Cortex of kidney (tissue), 1 donor: ENCODE measurements at places on chromosomes 7 and 10.

DNA sequence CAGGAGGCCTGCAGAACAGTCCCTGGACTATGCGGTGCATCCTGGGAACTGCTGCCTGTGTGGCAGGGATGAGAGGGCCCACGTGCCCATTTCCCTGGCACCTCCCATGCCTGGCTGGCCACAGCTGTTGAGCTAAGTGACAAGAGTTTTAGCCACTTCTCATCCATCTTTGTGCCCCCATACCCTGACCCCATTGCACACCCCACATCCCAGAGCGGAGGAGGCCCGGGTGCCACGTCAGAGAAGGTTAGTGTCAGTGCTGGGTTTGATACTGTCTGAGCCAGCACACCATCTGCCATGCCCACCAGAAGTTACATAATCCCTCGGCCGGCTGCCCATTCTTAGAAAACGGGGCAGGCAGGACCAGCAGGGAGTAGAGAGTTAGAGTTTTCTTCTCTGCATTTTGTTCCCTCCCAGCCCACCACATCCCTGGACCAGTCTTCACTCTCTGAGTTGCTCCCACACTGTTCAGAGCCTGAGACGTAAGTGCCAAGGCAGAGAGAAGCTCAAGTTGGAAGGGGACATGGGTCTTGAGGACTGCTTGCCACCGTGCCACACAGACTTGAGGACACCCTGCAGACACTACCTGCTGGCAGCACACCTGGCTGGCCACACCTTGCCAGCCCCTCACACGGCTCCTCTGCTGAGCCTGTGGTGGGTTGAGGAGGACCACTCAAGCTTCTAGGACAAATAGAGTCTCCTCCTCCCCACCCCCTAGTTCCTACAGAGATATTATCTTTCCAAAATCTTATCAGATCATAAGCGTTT, 13.1 kb downstream of the UNC5B start:
- DNase-seq: no peak

DNA sequence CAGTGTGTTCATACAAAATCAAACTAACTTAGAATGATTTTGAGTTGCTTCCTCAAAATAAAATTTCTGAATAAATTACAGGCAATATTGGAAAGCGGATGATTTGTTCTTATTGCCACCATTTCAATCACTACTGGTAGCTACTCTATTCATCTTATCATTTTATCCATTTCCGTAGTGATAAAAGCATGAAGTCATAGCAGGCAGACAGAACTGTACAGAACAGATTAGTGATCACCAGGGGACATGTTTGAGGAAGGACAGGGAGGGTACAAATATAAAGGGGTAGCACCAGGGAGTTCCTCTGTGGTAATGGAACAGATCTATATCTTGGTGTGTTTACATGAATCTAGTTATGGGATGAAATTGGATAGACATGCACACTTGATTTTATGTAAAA, 138.5 kb downstream of the WNT2 start:
- DNase-seq: no peak

DNA sequence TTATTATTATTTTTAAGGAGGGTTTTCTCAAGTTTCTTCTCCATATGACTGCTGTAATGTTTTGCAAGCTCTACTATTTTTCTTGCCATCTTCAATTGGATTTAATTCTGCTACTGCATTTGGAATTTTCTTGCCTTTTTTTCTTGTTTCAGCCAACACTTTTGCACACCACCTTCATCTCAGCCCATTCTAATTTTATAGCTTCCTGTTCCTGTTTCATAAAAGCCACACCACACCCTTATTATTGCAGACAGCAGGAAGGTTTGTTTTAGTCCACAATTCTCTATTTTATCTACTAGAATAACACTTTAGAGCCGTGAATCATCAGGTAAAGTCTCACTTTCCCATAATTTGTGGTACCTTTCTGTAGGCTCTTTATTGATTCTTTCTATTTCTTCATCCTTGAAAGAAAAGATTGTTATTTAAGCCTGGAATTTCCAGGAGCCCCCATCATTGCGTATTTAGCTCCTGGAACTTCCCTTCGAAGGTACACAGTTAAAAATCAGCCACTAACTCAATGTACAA, 209.3 kb upstream of the TBX20 start:
- no peak for DNase-seq

DNA sequence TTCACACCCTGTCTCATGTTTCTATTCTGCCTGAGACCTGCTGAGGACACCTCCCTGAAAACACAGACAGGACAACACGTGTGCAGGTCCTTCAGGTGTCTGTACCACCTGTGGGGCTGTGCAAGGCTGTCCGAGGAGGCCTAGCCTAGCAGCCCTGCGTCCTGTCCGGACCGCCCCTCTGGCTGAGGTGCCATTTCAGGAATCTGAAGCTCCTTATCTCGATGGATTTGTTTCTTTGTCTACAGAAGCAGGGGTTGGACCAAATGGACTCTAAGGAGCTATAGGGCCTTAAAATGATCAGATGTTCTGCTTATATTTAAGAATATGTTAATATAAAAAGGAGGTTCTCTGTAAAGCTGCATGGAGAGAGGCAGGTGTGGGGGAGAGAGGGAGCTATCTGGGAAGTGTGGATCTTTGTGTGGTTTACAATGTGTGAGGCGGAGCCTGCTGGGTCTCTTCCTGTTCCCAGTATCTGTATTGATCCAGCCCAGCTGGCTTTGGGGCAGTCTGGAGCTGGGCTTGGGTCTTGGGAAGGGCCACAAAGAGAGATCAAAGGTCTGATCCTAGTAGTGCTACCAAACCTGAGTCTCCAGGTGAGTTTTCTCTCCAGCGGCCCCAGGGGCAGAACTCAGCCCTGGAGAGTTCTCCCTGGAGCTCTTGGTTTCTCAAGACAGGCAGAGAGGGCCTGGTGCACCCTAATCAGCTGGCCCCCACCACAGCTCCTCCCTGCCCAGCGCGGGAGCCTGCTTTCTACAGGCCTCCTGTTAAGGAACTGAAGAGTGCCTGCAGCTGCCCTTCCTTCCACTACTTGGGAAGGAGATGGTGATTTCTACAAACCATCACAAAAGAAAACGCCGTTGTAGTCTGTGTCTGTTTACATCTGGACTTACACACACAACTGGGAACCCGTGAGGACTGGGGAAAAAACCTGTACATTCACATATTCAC, 3.4 kb upstream of the MNX1 start:
- no peak for DNase-seq
